ENCODE measurements at places on chromosomes 5 and 9.
A peak's percentile ranks its signal among the peaks of the same experiment; 100 is the strongest.

- DNase-seq, result peak; percentile 84
These were observed 16.7 kb upstream of the HSD17B4 start for GRCh38 chr5:119435436-119436132.

DNA sequence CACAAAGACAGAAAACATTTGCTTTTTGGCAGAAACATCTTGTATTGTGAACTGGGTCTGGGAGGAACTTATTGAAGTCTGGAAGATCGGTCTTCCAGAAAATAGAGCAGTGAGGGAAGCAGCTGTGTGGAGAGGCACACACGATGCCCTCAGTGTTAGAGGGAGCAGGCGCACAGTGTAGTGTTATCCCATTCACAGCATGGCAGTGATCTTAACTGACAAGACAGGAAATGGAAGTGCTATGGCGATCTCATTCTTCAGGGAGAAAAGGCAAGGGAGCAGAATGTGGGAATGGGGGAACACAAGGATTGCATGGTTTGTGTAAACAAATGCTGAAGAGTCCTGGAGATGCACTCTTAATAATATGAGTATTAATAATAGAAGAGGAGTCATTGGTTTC, 161.0 kb downstream of the PBX3 start:
- no peak for DNase-seq

GRCh38 chr5:164998590-164998989, 1493.2 kb downstream of the MAT2B start:
- DNase-seq, result no peak

GRCh38 chr5:51383131-51384121, at the start of gene ISL1:
Gene ISL1, plus strand, starts transcription at chr5:51383448. Its CDS starts 224 bp downstream, at chr5:51383672.
- no peak for DNase-seq

DNA sequence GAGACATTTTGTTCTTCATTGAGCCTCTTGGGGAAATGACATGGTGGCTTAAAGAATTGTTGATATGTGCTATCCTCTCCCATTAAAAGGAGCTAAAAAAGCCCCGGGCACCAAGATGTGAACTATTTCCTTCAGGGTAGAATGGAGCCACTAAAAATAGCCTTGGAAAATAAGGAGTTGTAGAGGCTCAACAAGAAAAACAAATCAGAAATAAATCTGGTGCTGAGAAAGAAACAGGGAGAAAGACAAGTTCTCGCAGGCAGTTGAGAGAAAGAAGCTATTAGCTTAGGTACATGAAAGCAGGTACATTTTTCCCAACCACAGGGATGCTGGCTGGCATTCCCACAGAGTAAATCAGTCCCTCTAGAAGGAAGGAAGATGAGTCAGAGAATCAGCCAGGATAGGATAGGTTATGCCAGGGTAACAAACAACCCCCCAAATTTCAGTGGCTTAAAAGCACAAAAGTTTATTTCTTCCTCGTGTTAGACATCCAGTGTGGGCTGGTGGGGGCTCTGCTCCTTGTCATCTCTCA, 134.6 kb upstream of the ADRA1B start:
- no peak for DNase-seq

GRCh38 chr5:178417391-178417811, 172.8 kb downstream of the COL23A1 start:
- DNase-seq, result no peak

DNA sequence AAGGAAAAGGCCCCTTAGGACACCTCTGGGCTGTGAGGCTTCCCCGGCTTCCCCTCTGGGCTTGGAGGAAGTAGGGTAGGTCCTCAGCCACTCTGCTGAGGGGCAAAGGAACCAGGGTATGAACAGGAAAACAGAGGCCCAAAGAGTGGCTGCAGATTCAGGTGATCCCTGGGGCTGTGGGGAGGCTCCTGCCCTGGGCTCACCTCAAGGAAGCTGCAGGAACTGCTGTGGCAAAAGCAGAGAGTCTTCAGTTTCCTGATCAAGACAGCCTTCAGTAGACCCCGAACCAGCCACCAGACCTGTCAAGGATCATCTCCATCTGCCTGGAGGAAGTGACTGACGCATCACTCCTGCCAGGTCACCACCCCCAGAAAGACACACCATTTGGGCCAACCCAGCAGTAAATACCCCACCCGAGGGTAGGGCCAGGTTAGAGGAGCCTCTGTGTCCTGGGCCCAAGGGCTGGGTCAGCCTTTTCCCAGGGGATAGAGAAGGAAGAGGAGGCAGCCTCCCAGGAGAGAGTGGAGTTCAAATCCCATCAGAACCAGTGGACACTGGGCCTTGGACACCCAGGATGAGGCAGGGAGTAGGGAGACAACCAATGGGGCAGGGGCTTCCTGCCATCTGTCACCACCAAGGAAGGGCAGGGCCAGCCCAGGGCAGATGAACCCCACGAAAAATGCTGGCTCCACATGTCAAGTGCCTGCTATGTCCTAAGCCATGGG, 5.8 kb upstream of the ST6GALNAC6 start:
- DNase-seq, result peak; percentile 77

DNA sequence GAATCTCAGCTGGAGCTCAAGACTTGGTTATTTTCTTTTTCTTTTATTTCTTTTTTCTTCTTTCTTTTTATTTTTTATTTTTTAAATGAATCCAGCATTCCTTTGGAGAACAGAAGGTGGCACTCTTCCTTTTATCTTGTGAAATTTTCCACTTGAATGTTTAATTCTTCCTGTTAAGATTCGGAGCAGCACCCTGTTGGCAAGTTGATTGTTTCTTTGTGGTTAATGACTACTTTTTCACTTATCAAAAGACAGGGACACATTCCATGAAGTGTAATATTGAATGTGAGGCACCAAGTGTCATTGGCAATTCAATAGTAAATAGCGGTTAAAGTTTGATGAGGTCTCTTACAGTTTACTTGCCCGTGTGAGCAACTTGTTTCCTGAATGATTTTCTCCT, 240.5 kb upstream of the CHD1 start:
- DNase-seq, result no peak

DNA sequence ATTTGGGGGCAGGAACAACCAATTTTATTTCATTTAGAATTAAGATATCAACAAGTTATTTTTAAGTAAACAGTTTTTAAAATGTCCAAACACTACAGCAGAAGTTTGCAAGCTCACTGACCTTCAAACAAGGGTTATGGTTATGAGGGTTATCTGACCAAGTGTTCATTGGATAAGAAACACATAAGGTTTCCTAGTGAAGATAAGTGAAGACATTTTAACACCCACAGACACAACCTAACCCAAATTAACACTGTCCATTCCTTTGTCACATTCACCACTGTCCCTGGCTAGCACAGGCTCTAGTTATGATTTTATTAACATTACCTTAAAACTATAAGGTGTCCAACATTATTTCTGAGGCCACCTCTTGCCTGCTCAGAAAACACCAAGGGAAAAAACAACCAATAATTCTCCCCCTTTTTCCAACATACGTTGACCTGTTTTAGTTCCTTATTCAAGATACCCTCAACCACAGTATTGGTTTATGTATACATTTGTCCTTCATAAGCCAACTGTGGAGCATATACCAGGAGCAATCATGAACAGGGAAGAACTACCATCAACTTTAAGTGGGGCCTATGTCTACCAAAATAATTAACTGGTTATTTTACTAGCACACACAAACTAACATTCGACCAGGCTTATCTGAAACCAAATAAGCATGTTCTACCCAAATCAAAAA, 4.0 kb downstream of the ETF1 start:
- DNase-seq, result no peak

DNA sequence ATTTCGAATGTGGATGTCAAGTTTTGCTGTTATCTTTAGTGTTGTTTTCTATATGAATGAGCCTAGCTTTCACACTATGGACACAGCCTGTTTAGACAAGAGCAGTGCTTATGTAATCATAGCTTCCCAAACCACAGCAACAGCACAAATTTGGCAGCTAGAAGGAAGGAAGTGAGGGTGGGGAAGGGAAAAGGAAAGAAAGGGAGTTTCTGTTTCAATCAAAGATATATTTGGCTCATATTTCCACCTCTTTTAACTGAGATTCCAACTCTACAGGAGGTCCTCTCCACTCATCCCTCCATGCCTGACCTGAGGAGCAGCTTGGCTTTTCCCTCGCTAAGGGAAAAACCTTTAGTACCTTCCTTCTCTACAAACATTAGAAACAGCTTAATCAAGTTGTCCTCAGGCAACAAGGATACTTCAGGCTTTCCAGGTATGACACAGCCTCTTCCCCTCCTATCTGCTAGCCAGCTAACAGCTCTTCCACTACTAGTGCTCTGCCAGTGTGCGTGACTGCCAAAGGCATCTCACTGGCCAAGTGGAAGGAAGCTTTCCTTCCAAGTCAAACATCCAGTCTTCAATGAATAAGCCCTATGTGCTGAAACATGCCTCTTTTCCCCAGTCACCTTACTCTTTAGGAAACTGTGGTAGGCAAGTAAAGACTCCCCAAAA, 268.6 kb upstream of the PTGER4 start:
- no peak for DNase-seq

- DNase-seq, result no peak
These were observed 1.2 kb upstream of the NSD1 start for GRCh38 chr5:177132136-177133095.

- DNase-seq, result no peak
These were observed 29.3 kb downstream of the RNF44 start for GRCh38 chr5:176507911-176508310.

DNA sequence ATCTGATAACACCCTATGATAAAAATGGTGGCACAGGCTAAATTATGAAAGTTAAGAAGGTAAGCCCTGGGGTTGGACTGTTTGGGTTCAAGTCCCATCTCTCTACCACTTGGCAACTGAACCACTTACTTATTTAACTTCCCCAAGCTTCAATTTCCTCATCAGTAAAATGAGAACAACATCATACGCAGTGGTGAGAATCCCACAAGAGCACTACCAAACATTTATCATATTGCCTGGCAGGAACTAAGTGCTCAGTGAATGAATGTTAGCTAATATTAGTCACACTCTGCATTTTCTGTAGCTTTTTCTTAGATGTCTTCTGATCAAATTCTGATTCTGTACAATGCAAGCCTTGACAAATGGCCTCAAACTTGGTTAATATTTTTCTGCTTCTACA, 306.7 kb downstream of the EBF1 start:
- no peak for DNase-seq

DNA sequence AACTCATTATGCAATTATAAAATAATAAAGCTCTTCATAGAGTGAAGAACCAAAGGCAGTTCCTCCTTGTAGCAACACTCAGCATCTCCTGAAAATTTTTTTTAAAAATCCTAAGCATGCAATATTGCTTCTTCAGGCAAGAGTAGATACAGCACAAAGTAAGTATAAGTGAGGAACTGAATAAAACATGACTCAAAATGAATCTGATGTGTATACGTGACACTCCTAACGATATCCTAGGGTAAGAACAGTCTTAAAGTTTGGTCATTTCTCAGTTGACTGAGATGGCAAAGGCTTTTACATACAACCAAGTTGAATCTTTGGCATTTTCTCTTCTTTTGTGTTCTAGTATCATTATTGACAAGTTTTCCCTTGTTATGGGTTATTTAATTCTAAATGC, 41.1 kb upstream of the AOPEP start:
- no peak for DNase-seq

- DNase-seq, result no peak
These were observed 123.4 kb upstream of the STC2 start for GRCh38 chr5:173451651-173452050.

DNA sequence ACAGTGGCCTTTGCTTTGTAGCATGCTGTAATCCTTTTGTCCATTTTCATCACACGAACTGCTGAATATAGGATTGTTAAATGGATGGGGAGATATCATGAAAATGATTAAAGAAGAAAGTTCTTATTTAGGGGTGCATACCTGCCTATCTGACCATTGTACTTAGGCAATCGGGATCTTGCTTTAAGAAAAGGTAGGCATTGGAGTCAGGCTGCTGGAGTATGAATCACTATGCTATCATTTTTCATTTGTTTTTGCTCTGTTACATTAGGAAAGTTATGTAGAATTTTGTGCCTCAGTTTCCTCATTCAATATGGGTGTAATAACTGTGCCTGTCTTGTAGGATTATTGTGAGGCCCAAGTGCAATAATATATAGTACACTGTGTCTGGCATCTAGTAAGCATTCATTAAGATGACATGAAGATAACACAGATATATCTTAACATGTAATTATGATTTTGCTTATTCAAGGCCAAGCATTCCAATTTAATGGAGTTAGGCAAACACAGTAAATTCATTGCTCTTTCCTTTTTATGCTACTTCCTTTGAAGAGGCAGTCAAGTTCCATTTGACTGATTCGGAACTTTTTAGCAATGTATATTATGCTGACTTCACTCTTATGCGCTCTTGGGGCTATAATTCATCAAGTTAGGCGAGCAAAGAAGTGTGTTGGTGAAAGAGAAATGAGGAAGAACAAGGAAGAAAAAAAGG, 109.9 kb upstream of the CDKN2B start:
- DNase-seq, result no peak

DNA sequence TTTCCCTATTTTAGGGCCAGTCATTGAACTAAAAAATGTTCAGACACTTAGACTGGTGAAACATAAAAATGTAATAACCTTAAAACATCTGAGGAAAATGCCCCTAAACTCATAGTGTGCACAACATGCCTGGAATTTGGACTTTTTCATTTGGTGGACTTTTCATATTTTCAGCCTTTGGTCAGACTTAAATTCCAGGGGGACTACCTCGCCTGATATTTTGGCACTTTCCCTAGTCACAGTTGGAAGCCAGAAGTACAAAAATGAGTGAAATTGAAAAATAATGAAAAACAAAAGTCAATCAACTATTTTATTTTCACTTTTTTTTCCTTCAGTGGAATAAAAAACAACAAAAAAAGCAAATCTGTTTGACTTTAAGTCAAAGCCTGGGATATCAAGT, 256.2 kb downstream of the ACTL7B start:
- no peak for DNase-seq

DNA sequence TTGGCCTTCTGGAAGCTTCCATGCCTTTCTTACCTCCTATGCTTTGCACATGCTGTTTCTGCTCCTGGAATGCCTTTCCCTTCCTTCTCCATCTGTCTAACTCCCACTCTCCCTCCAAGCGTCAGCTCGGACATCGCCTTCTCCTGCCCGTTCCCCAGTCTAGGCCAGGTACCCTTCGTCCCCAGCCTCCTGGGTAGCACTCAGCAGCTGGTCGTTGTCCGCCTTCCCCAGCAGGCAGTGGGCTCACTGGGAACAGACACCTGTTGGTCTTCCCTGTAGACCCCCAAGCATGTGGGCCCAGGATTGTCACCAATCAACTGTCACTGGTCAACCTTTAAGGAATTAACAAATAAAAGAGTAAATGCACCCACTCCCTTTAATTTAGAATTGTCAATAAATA, 202.2 kb downstream of the RGS3 start:
- no peak for DNase-seq
